ENCODE measurements at places on chromosomes 12 and 14.

DNA sequence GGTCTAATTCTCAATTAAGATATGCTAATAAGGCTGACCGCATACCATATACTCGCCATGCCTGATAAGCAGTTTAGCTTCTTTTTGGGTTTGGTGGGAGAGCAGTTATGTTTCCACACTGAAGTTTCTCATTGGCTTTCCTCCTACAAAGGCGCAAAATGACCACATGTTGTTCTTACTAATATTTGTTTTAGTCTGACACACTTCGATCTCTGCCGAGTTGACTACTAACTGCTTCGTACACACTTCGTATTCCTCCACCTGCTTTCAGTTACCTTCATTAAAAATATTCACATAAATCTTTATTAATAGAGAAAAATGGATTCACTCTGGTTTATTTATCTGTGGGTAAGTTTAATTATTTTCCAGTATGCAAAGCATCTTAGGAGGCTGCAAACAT, 41.7 kb downstream of the EMP1 start:
- no peak for DNase-seq

GRCh38 chr12:26017484-26018211, 59.2 kb downstream of the RASSF8 start:
- no peak for DNase-seq

DNA sequence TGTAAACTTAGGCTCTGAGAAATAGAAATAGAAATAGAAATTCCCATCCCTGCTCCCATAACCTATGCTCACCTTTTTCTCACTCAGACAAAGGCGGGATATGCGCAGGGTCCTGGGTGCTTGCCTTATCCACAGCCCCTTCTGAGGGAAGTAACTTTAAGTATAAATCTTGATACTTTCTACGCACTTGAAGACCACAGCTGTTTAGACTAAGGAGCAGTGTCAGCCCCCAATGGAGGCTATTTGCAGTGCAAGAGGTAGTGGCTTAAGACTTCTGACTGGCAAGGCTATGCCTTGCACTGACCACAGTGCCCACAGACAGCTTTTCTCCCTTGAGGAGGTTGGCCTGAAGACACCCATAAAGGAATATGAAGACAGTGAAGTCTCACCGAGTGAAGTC, 35.2 kb downstream of the ASCL1 start:
- no peak for DNase-seq

DNA sequence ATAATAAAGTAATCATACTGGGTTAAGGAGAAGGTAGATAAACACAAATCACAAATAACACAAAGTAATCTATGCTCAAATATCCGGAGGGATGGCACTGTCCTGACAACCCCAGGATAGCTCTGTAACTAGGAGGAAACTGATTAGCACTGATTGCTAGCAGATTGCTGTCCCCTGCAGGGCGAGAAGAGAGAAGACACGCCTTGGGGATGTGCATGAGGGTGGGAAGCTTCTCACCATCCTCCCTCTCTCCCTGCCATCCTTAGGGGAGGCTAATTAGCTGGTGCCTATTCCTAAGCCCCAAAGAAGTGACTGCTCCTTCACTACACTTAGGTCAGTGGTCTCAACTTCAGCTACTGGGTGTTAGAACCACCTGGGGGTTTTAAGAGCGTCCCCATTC, 27.0 kb upstream of the TMEM260 start:
- no peak for DNase-seq

DNA sequence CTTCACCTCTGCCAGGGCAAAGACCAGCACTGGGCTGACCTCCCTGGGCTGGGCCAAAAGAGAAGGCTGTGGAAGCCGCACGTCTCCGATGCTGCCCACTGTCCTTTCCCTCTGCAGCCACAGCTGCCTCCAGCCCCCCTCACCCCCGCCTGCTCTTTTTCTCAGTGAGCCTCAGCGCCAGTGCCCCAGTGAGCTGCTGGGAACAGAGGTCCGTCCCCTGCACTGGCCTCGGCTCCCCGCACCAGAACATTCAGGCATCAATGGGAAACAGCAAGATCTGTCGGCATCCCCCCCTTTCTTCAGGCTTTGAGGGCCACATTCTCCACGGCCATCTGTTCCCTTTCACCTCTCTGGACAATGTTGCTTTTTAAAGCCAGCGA, 398.1 kb downstream of the ZFP36L1 start:
- no peak for DNase-seq

- no peak for DNase-seq
These were observed 1.9 kb downstream of the BRI3BP start for GRCh38 chr12:124995200-124995961.

DNA sequence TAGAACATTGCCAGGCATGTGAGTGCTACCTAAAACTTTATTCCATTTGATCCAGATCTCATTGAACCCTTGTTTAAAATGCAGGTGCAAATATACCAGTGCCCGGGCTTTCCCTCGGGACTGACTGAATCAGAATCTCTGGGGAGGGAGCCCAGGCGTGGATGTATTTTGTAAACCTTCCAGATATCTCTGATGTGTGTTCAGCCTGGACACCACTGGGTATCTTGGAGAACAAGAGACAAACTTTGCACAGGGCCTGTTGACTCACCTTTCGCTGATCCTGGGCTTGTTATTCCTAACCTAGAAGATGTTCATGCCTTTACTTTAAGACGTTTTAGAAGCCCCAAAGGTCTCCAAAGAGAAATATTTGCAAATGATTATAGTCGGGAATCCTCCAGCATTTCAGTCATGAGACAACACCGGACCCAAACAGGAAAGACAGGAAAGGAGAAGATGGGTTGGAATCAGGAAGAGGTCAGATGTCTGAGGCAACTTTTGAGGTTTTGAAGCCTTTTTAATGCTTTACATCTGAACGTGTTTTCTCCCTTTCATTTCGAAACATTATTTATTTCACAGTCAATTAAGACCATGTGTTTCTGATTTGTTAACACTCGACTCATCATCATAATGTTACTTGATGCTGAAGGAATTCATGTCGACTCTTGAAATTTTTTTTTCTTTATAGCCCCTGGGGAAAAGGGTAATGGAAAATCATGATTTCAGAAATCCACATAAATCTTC, 118.6 kb downstream of the PLXNC1 start:
- DNase-seq, result no peak

- no peak for DNase-seq
These were observed 534.7 kb downstream of the LRFN5 start for GRCh38 chr14:42141328-42141727.

GRCh38 chr14:95255013-95255412, 64.7 kb downstream of the CLMN start:
- no peak for DNase-seq

DNA sequence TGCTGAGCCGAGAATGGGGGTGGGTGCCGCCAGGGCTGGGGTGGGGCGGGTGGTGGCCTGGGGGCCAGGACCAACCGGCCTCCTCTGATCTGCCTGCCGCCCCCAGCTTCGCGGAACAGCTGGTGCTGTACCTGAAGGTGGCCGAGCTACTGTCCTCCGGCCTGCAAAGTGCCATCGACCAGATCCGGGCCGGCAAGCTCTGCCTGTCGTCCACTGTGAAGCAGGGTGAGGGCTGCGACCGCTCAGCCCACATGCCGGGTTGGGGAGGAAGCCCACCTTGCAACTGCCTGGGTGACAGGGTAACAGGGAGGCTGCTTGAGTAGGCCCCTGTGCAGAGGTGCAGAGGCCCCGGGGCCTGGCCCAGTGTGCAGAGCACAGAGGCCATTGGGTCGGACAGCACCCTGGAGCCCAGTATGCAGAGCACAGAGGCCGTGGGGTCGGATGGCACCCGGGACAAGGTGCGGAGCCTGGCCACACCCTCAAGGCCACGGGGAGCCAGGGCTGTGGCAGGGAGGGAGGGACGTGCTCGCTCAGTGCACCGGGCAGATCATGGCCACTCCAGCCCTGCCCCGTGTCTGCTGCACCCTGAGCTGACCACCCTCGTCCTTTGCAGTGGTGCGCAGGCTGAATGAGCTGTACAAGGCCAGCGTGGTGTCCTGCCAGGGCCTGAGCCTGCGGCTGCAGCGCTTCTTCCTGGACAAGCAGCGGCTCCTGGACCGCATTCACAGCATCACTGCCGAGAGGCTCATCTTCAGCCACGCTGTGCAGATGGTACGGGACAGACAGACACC, 9.5 kb upstream of the PUS1 start:
- no peak for DNase-seq

GRCh38 chr12:52358575-52359350, 8.5 kb downstream of the KRT85 start:
- no peak for DNase-seq

- DNase-seq, result no peak
These were observed 155.2 kb downstream of the TGFB3 start for GRCh38 chr14:75826599-75826998.

DNA sequence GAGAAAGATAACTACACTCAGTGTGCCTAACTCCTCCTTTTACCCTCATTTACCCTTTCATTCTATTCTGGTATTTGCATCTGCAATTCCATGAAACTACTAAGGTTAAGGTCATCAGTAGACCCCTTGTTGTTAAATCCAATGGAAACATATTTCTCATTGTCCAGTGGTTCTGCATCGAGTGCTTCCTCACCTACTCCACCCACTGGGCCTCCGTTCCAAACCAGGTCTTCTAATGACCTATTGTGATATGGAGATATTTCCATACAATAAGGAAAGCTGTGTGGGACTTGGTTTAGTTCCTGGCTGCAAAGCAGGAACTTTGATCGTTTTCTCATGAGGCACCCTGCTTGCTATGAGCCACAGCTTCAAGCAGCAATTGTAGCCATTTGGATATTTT, 99.5 kb upstream of the FSCB start:
- DNase-seq, result no peak

GRCh38 chr12:114751712-114752111, 67.7 kb upstream of the TBX3 start:
- no peak for DNase-seq

GRCh38 chr14:22489244-22489545, 99.8 kb downstream of the DAD1 start:
- no peak for DNase-seq

DNA sequence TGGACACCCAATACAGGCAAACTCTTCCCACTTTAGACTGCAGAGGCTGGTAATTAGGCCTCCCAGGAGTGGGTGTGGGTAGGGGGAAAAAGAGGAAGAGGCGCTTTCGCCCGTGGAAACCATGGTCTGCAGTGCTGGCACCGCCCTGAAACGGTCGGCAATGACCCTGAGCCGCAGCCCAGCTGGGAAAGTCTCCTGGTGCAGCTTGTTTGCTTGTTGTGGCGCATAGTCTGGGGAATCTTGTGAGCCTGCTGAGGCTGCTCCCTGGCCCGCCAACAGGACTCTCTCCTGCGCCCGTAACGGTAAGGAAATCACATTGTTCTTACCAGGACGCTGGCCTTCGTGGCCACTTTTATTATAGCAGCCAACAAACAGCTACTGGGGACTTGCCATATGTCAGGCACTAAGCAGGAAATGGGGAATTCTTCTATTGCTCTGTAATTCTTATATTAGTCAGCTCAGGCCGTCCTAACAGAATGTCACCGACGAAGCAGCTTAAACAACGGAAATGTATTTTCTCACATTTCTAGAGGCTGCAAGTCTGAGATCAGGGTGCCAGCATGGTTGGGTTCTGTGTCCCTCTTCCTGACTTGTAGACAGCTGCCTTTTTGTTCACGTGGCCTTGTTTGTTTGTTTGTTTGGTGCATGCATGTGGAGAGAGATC, 52.5 kb upstream of the RIN3 start:
- no peak for DNase-seq

- no peak for DNase-seq
These were observed 24.0 kb downstream of the KLRK1 start for GRCh38 chr12:10365696-10366405.

- DNase-seq, result no peak
These were observed 116.3 kb upstream of the PRICKLE1 start for GRCh38 chr12:42705863-42706262.

DNA sequence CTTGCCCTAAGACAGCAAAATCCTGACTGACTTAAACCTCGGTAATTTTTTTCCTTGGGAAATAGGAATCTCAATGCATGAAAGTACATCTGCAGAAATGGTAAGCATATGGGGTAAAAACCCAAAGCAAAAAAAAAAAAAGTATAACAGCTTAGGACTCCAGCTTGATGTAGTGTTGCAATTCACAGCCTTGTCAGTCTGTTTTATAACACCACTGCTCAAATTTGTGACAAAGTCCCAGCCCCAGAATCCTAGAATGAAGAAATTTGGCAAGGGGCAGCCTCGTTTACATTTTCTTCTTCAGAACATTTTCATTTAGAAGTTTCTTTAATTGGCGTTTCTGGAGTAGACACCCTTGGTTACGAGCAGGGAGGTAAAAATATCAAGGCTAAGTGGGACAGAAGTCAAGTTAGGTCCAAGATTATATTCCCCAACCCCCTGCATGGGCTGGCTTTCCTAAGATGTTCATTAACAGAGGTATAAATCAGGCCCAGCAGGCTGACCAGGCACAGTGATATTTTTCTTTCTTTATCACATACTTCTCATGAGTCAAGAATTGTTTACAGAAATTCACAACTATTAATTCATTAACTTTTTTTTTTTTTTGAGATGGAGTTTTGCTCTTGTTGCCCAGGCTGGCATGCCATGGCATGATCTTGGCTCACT, 424.0 kb downstream of the RMST start:
- no peak for DNase-seq

GRCh38 chr12:20883288-20883687, 72.8 kb downstream of the SLCO1B3 start:
- no peak for DNase-seq

DNA sequence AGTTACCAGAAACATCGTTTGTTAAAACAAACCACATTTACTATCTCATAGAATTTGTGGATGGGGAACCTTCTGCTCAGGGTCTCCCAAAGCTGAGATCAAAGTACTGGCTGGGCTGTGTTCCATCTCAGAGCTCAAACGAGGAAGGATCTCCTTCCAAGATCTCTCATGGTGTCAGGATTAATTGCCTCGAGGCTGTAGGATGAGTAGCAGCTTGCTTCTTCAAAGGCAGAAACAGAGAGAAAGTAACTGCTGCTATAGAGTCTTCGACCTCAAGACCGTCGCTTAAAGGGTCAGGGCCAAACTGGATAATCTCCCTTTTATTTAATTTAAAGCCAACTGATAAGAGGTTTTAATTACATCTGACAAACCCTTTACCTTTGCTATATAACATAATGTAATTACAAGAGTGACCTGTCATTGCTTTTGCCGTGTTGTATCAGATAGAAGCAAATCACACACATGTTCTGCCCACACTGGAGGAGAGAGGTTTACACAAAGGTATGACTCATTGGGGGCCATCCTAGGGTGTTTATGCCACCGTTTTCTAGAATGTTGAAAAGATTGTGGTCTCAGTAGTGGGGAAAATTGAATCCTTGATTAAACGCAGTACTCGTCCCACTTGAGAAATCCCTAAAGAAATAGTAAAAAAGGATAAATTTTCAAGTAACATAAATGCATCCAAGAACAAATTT, 868.8 kb upstream of the TMEM132C start:
- no peak for DNase-seq

- no peak for DNase-seq
These were observed 79.7 kb downstream of the FUT8 start for GRCh38 chr14:65492266-65492665.
